ENCODE measurements at places on chromosomes 12 and 14.
A peak's percentile ranks its signal among the peaks of the same experiment; 100 is the strongest.

- DNase-seq, result no peak
These were observed 134.2 kb downstream of the KCNK10 start for GRCh38 chr14:88188745-88189416.

DNA sequence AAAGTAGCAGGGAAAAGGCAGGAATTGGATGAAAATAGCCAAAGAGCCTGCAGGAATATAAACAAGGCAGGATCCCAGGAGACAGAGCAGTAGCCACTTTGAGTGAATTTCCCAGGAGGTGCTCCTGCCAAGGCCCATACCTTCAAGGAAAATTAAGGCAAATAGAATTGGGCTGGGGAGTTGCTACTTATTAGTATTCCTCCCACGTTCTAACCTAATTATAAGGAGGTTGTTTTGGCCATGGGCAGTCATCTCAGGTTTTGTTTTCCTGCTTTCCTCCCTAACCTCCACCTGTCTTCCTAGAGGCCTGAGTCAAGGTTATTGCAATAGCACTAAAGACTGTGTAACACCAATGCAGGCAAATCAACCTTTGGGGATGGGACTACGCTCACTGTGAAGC, 73.1 kb downstream of the DAD1 start:
- no peak for DNase-seq

DNA sequence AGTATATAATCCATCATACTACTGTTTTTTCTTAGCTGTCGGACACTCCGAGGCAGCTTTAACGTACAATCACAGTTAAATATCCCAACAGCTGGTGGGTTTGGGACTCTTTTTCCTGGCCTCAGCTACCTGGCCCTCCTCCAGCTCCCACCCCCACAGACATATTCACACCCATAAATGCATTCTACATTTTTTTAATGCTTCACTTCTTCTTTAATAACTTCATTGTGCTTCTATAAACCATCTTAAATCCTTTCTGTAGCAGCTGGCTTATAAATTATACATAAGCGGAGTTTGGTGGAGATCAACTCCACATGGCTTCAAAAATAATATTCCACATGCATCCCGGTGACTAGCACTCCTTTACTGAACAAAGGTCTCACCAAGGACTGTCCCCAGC, 33.3 kb downstream of the TDG start:
- peak; percentile 65 for DNase-seq

GRCh38 chr12:45575823-45576475, 153.6 kb upstream of the ARID2 start:
- DNase-seq, result no peak

GRCh38 chr14:96362071-96362964, 823 bp downstream of the ATG2B start:
- peak; percentile 42 for DNase-seq

DNA sequence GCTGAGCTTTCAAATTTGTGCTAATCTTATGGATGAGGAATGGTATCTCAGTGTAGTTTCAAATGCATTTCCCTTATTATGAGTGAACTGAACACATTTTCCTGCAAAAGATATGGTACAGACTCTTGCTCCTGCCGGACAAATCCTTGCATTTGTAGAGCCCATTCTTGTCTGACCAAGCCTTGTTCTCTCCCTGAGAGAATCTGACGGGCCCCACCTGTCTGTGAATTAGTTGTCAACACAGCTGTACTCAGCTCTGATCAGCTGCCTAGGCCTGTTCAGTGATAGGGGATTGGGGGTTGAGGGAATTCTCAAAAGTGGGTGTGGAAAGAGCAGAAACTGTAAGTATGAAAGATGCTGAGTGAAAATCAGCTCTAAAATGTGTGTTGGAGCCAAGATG, 42.8 kb upstream of the SCN8A start:
- no peak for DNase-seq

DNA sequence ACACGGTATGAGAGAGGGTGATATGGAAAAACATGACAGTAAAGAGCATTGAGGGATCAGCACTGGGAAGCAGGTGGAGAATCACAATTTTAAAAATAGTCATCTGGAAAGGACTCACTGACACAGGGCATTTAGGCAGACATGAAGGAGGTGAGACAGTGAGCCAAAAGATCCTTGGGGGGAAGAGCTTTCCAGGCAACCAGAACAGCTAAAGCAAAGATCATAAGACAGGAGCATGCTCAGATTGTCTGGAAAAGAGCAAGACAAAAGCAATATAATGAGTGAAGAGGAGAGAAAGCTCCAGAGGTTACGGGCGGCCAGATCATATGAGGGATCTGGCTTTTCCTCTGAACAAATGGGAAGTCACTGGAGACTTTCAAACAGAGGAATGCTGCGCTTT, 63.9 kb downstream of the DENND5B start:
- no peak for DNase-seq

- no peak for DNase-seq
These were observed 13.8 kb downstream of the NOS1 start for GRCh38 chr12:117347588-117347987.

- DNase-seq, result no peak
These were observed 8.0 kb downstream of the SLC2A14 start for GRCh38 chr12:7864601-7865150.

- DNase-seq, result no peak
These were observed 11.9 kb downstream of the STYX start for GRCh38 chr14:52741865-52742264.

- DNase-seq, result no peak
These were observed 337.4 kb downstream of the NUAK1 start for GRCh38 chr12:105801351-105801750.

GRCh38 chr14:55129428-55130195, 560 bp downstream of the LGALS3 start:
- peak; percentile 75 for DNase-seq

- DNase-seq, result peak; percentile 57
These were observed 12.5 kb upstream of the INF2 start for GRCh38 chr14:104676694-104677511.

DNA sequence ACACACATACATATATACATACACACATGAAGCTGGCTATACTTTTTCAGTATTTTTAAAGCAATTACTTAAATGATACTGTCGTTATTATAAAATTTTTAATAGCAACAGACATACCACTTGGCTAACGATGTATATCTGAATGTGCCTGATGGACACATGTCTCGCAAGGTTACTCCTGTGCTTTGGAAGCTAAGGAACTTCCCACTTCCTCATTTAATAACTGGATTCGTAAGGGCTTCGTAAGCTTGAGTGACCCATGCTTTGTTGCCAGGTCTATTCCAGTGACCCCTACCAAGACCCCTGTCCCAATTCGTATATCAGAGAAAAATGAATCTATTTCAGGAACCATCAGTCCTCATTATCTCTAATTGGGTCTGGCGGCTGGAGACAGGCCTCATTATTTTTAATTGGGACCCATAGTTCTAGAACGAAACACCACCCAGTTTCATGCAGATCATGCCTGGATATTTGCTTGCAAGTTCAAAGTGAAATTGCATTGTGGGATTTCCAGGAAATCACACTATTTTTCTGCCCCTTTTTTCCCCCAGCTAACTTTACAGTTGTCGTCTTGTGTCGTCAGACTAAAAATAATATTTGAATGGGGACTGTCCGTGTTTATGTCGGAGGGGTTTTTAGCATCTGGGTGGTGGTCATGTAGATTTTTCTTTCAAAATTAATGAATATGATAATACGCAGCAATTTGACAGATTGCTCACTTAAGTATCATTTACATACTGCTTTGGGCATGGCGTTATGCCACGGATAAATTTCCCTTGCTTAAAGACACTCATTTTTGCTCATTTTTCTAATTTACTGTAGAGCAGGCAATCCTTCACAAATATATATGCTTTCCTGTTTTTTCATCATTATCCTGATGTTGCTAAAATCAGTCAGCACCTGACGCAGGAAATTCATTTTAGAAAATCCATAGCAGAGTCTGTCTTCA, 17.1 kb upstream of the MYO1H start:
- DNase-seq, result no peak

- DNase-seq, result no peak
These were observed 288.0 kb downstream of the DPF3 start for GRCh38 chr14:72605921-72606220.

GRCh38 chr12:48601013-48601756, 31.3 kb upstream of the LALBA start:
- DNase-seq, result no peak

DNA sequence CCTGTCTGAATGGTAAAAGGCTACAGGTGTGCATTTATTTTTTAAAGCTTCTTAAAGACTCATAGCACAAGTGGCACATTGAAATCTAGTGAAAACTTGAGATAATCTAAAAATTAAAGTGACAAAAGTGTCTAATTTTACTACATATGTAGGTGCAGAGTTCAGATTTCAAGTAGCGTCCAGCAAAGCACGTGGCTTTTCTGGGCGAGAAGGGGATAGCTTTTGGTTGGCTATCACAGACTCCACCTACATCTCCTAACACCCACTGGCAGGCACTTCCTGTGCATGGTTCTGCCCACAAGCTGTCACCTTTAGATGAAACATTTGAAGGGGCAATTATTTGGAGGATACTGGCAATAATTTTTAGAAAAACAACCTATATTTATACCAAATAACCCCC, 1.9 kb upstream of the PITPNM2 start:
- DNase-seq, result no peak

DNA sequence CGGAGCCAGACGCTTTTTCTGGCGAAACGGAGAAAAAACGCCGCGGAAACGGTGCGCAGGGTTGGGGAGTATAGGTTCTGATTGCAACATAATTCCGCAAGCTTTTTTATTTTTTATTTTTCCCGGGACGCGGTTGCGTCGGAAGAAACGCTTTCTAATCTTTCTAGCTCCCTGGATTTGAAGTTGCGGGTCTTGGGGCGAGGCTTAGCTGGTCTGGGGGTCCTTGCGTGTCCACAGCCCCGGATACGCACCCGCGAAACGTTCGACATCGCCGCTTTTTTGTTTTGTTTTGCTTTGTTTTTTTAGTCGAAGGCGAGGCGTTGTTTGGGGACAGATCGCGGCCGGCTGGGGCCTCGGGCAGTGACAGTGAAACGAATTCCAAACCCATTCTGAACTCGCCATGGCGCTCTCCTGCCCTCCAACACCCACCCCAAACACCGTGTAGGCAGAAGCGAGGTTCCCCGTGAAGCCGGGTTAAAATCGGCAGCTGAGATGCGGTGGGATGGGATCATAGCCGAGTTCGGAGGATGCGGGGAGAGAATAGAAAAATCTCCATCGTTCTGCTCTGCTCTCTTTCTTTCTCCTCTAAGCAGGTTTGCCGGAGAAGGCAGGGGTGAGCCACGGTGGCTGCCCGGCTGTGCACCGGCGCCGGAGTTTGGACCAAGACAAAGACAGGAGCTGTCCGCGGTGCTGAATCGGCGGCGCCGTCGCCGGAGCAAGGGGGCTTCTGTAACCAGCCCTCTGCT, 8.1 kb upstream of the LHX5 start:
- peak; percentile 53 for DNase-seq

DNA sequence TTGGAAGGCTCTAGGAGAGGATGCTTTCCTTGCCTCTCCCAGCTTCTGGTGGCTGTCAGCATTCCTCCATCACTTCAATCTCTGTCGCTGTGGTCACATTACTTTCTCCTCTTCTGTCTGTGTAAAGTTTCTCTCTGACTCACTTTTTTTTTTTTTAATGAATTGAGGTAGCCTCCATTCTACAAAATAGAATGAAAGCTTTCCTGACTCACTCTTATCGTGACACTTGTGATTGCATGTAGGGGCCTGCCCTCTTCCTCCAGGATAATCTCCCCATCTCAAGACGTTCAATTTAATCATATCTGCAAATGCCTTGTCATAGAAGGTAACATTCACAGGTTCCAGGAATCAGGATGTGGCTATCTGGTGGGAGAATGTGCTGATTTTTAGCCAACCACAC, 153.5 kb upstream of the HMGA2 start:
- DNase-seq, result no peak

- DNase-seq, result no peak
These were observed 368.8 kb downstream of the ALG10 start for GRCh38 chr12:34390846-34391700.

GRCh38 chr12:107318806-107319532, 225.6 kb upstream of the CRY1 start:
- DNase-seq, result peak; percentile 35

DNA sequence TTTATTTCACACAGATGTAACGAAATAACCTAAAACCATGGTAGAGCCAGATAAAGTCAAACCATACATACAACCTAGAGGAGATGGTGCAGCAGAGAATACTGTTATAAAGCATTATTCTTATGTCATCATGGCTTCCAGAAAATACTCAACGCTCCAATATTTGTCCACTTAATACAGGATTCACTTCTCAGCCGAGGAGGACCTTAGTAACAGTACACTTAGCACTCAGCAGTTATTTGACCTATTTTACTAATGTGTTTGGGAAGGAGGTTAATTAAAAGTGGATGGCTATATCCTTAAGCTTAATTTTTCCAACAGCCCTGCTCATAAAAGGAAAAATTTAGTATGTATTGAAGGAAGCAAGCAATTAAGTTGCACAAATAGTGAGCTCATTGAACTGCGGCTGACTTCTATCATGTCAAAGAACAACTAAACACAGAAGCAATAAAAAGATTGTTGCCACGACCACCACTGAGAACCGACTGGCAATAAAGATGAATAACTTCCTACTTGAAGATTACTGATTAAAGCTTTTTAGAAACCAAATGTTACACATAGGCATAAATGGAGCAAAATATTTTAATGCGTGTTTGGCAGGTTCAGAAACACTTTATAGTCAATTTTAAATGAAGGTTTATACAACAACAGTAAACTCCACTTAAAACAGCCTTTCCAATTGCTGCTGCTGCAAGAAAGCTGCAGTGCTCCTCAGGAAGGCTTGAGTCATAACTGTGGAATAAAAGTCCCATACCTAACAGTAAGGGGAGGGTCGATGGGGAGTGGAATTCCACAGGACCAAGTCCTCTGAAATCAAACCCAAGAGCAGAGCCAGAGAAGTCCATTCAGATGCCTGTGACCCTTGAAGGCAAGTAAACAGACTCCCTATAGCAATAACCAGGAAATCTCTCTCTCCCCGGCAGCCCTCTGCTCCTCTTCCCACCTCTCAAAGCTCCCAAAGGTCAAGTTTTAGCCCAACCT, 218.9 kb upstream of the CDKN3 start:
- DNase-seq, result no peak

DNA sequence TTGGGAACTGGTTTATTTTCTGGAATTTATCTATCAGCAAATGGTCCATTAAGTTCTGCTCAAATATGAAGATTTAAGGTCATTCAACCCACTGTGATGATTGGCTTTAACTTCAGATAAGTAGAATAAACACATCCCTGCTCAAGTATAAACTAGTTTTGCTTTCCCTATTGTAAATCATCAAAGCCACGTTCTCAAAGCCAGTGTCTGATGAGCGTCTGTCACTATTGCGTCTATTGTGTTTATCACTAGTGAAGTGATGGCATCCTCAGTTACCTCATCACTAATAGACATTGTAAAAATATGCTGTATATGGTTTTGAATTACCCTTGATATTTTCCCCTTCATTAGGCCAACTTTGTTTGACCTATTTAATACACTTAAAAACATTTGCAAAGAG, 351.3 kb downstream of the BCAT1 start:
- no peak for DNase-seq

DNA sequence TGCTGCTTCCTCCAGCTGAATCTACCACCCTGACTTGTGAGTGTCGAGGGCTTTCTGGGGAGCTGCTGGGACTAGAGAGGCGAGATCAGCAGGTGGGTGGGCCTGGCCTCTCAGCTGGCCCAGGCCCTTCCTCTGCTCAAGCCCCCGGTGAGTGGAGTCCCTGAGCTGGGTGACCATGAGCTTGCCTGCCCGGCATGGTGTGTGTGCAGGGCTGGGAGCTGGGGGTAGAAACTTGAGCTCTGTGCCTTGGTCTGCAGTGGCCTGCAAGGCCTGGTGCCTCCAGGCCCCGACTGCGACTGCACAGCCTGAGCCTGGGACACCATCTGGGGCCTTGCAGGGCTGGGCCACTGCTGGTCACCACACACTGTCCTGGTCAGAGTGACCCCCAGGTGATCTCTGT, 67.4 kb downstream of the KIF26A start:
- no peak for DNase-seq

All from femur (tissue), 1 donor.